ENCODE measurements at places on chromosomes 5 and 9.

GRCh38 chr5:56200971-56201666, 32.0 kb downstream of the ANKRD55 start:
- H3K4me1 ChIP-seq, result peaks cover 2% of the 10 kb centered on the region
- DNase-seq, result no peak
- peaks cover 2% of the 10 kb centered on the region for H3K27me3 ChIP-seq
- H3K27ac ChIP-seq, result no peak overlapping the region

- DNase-seq, result no peak
- H3K4me1 ChIP-seq, result peaks cover 3% of the 10 kb centered on the region
- no peaks in the 10 kb centered on the region for H3K27me3 ChIP-seq
- H3K36me3 ChIP-seq, result peaks cover 19% of the 10 kb centered on the region
These were observed 55.2 kb downstream of the C9orf85 start for GRCh38 chr9:71966601-71967000.

GRCh38 chr5:166499447-166500240, 1791.8 kb upstream of the WWC1 start:
- H3K27me3 ChIP-seq, result no peaks in the 10 kb centered on the region
- no peak overlapping the region for H3K27ac ChIP-seq
- H3K4me3 ChIP-seq, result no peak overlapping the region
- DNase-seq, result no peak
- H3K36me3 ChIP-seq, result no peaks in the 10 kb centered on the region

DNA sequence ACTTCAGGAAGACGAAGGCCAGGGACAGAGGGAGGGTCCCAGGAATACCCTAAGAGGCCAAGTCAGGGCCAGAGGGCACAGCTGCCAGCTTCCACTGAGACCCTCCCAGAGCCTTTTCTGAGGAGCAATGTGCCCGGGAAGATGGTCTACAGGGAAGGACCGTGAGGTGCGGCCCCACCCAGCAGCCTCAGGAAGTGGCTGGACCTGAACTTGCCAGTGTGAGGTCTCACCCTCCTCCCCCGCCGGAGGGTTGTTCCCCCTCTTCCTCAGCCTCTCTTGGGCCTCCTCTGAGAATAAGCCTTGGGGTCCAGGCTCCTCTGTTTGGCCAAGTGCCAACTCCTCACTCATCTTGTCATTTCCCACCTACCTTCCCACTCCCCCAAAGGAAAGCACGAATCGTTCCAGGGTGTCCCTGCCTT, 13.4 kb upstream of the SLC25A51 start:
- no peak for DNase-seq
- H3K36me3 ChIP-seq, result no peaks in the 10 kb centered on the region
- H3K27ac ChIP-seq, result no peak overlapping the region

GRCh38 chr5:100668511-100668910, 133.3 kb downstream of the FAM174A start:
- H3K36me3 ChIP-seq, result peaks cover 12% of the 10 kb centered on the region
- no peak overlapping the region for H3K4me3 ChIP-seq
- H3K4me1 ChIP-seq, result peaks cover 18% of the 10 kb centered on the region
- no peak for DNase-seq

- DNase-seq, result no peak
- H3K4me3 ChIP-seq, result no peak overlapping the region
- H3K36me3 ChIP-seq, result no peaks in the 10 kb centered on the region
- H3K27ac ChIP-seq, result no peak overlapping the region
- no peaks in the 10 kb centered on the region for H3K27me3 ChIP-seq
These were observed 62.8 kb downstream of the IPPK start for GRCh38 chr9:92607088-92607487.

Measured in natural killer cell treated with Interleukin-12 subunit alpha and Interleukin-12 subunit beta and Interleukin-15 and Interleukin-18, amount 100 ng/mL, for 72 hours (primary cell).